Lung microvascular endothelial cell (primary cell): ENCODE measurements at places on chromosomes 12 and 14.

GRCh38 chr14:71289536-71289935 lies 382.3 kb downstream of the PCNX1 start:
- DNase-seq = no peak

- DNase-seq = no peak
Measured at GRCh38 chr14:104477666-104478380, 101.7 kb upstream of the C14orf180 start.

GRCh38 chr14:55427439-55427838 lies 13.0 kb downstream of the TBPL2 start:
- no peak for DNase-seq

DNA sequence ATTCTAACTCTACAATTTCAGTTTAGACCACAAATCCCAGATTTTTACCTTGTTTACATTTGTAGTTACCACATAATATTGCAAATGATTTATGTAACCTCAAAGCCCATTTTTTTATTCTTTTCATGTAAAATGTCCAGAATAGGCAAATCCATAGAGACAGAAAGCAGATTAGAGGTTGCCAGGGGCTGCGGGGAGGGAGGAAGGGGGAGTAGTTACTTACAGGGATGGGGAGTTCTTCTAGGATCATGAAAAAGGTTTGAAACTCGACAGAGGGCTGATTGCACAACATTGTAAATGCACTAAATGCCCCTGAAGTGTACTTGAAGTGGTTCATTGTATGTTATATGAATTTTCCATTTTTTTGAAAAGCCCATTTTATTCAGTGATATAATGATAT lies 66.5 kb downstream of the PPP2R5C start:
- no peak for DNase-seq
